ENCODE measurements at places on chromosomes 7 and 10. TPM values are rescaled to one million over a fixed set of nuclear protein-coding genes. Genes with fewer than 3 reads are reported as not detected.

Gene SPDYE17
- not detected for total RNA-seq

- no peak for DNase-seq
Observed at GRCh38 chr7:6480323-6480660, 32.5 kb upstream of the DAGLB start.

GRCh38 chr7:156223935-156224832 lies 411.9 kb upstream of the SHH start:
- no peak for DNase-seq

Gene TMEM225B
- total RNA-seq, result 1.5 TPM

- no peak for DNase-seq
Observed at GRCh38 chr7:26865094-26865388, 651 bp upstream of the SKAP2 start.

Measured in PC-9 (cell line).